ENCODE measurements at places on chromosomes 3 and 15. TPM values are rescaled to one million over a fixed set of nuclear protein-coding genes. Genes with fewer than 3 reads are reported as not detected.
A peak's percentile ranks its signal among the peaks of the same experiment; 100 is the strongest.

- peaks cover 6% of the 10 kb centered on the region for H3K4me1 ChIP-seq
- no peak for DNase-seq
- H3K27me3 ChIP-seq: no peaks in the 10 kb centered on the region
- H3K27ac ChIP-seq: no peak overlapping the region
- no peaks in the 10 kb centered on the region for H3K36me3 ChIP-seq
- H3K4me3 ChIP-seq: no peak overlapping the region
Measured at GRCh38 chr3:189529468-189529867, 101.7 kb upstream of the TP63 start.

Gene CD47
- polyA plus RNA-seq: 127 TPM

Gene PTX3
- 0.21 TPM for polyA plus RNA-seq

Gene APPL1
- 42.3 TPM for polyA plus RNA-seq

- H3K27me3 ChIP-seq: no peaks in the 10 kb centered on the region
- H3K4me1 ChIP-seq: peaks cover 70% of the 10 kb centered on the region
- no peak overlapping the region for H3K4me3 ChIP-seq
- H3K36me3 ChIP-seq: peaks cover 5% of the 10 kb centered on the region
- DNase-seq: no peak
- peak overlapping the region; percentile 29 for H3K27ac ChIP-seq
Measured at GRCh38 chr15:85709250-85709649, 85.5 kb downstream of the KLHL25 start.

Gene DHX36
- polyA plus RNA-seq: 15.6 TPM

Gene CHRM5
- polyA plus RNA-seq: not detected

Gene CYP1A2
- not detected for polyA plus RNA-seq

- peaks cover 6% of the 10 kb centered on the region for H3K27me3 ChIP-seq
- DNase-seq: no peak
- no peaks in the 10 kb centered on the region for H3K36me3 ChIP-seq
- no peak overlapping the region for H3K4me3 ChIP-seq
- no peak overlapping the region for H3K27ac ChIP-seq
- H3K4me1 ChIP-seq: no peaks in the 10 kb centered on the region
Measured at GRCh38 chr15:38920966-38921365, 356.4 kb upstream of the RASGRP1 start.

Gene PLSCR5
- polyA plus RNA-seq: not detected

GRCh38 chr3:187852842-187853730, 107.8 kb upstream of the BCL6 start:
- no peak for DNase-seq
- no peaks in the 10 kb centered on the region for H3K27me3 ChIP-seq
- H3K4me3 ChIP-seq: no peak overlapping the region
- H3K27ac ChIP-seq: peak overlapping the region; percentile 13

GRCh38 chr3:128195802-128196201, 42.5 kb downstream of the EEFSEC start:
- no peaks in the 10 kb centered on the region for H3K27me3 ChIP-seq
- no peak overlapping the region for H3K27ac ChIP-seq
- no peak overlapping the region for H3K4me3 ChIP-seq
- no peak for DNase-seq

Gene TIGIT
- 1.7 TPM for polyA plus RNA-seq

Gene CHL1
- polyA plus RNA-seq: not detected

Gene CYFIP1
- polyA plus RNA-seq: 0.34 TPM

GRCh38 chr3:100063929-100064461, 50.3 kb downstream of the FILIP1L start:
- DNase-seq: no peak
- no peak overlapping the region for H3K27ac ChIP-seq
- no peaks in the 10 kb centered on the region for H3K27me3 ChIP-seq
- H3K4me3 ChIP-seq: no peak overlapping the region
- peaks cover 3% of the 10 kb centered on the region for H3K4me1 ChIP-seq

- no peaks in the 10 kb centered on the region for H3K36me3 ChIP-seq
- no peaks in the 10 kb centered on the region for H3K4me1 ChIP-seq
- peaks cover 10% of the 10 kb centered on the region for H3K27me3 ChIP-seq
- no peak overlapping the region for H3K4me3 ChIP-seq
- no peak overlapping the region for H3K27ac ChIP-seq
Measured at GRCh38 chr3:19248767-19249166, 100.5 kb downstream of the KCNH8 start.

Gene DUOXA2
- not detected for polyA plus RNA-seq

DNA sequence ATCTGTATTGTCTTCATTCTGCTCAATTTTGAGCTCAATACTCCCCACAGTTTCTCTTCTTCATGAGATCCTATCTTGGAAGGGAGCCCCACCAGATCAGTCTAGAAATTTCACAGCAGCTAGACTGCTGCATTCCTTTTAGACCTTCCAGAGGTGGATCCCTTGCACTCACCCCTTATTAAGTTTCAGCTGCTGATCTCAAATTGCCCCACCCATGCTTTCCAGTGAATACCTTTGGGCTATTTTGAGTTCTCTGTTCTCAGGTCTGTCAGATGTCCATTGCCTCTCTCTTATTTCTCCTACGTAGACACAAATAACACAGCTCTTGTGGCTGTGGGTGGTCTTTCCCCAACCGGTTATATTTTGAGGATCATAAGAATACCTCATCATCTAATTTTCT, 60.8 kb downstream of the GPR156 start:
- peaks cover 4% of the 10 kb centered on the region for H3K27me3 ChIP-seq
- H3K36me3 ChIP-seq: no peaks in the 10 kb centered on the region
- DNase-seq: no peak
- no peak overlapping the region for H3K27ac ChIP-seq
- no peak overlapping the region for H3K4me3 ChIP-seq

GRCh38 chr15:35195649-35196048, 110.6 kb upstream of the NANOGP8 start:
- H3K4me3 ChIP-seq: no peak overlapping the region
- H3K27ac ChIP-seq: no peak overlapping the region
- H3K4me1 ChIP-seq: no peaks in the 10 kb centered on the region
- DNase-seq: no peak

Gene C3orf20
- not detected for polyA plus RNA-seq

DNA sequence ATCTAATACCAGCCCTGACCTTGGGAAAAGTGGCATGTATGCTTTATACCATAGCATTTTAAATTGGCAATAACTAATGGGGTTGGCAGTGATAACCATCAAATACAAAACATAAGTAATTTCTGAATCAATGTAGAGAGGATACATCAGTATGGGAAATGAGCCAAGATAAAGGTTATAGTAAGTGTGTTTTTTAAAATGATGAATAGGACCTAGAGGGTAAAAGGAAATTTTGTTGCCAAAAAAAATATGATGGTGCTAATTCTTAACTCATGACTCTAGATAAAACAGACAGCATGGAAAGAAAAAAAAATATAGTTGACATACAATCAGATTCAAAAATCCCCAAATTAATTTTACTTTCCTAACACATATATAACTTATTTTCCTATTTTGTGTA, 75.4 kb upstream of the ROBO1 start:
- no peaks in the 10 kb centered on the region for H3K27me3 ChIP-seq
- no peak for DNase-seq
- no peaks in the 10 kb centered on the region for H3K36me3 ChIP-seq
- no peaks in the 10 kb centered on the region for H3K4me1 ChIP-seq
- no peak overlapping the region for H3K4me3 ChIP-seq

- H3K36me3 ChIP-seq: peaks cover 11% of the 10 kb centered on the region
- no peaks in the 10 kb centered on the region for H3K27me3 ChIP-seq
- no peak for DNase-seq
- peaks cover 43% of the 10 kb centered on the region for H3K4me1 ChIP-seq
- H3K4me3 ChIP-seq: peak overlapping the region; percentile 98
Measured at GRCh38 chr3:157175691-157176507, 16.0 kb upstream of the CCNL1 start.

DNA sequence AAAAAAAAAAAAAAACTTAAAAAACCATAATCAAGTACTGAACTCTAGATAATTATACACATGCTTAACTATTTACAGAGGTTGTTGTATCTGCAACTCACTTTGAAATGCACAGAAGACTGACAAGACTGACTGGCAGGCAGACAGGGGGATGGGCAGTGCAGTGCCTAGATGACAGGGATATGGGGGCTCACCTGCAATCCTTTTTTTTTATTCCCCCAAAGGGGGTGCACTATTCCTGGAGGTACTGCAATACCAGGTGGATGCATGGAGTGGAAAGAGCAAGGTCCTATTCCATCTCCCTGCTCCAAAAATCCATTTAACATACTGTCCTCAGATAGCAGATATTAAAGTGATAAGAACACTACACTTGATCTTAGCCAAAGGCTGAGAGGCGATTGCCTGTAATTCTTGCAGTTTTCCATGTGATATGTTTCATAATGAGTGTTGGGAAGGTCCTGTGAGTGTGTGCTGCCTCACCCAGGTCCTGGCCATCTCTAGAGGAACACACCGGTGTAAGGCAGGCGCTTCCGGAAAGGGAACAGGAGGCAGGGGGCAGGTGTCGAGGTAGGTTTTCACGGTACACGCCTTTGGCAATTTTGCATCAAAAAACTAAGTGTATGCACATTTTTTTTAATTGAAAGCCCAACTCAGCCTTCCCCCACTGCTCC, 22.7 kb downstream of the SEC61A1 start:
- no peak for DNase-seq
- peak overlapping the region; percentile 71 for H3K4me3 ChIP-seq
- peaks cover 6% of the 10 kb centered on the region for H3K36me3 ChIP-seq
- H3K4me1 ChIP-seq: peaks cover 10% of the 10 kb centered on the region
- H3K27ac ChIP-seq: no peak overlapping the region

- peak overlapping the region; percentile 100 for H3K4me3 ChIP-seq
- H3K36me3 ChIP-seq: no peaks in the 10 kb centered on the region
- H3K27ac ChIP-seq: peak overlapping the region; percentile 99
Measured at GRCh38 chr3:47283193-47283537, 421 bp downstream of the KLHL18 start.

Data from naive thymus-derived CD8-positive, alpha-beta T cell (primary cell).